ENCODE measurements at places on chromosomes 1 and 21.

DNA sequence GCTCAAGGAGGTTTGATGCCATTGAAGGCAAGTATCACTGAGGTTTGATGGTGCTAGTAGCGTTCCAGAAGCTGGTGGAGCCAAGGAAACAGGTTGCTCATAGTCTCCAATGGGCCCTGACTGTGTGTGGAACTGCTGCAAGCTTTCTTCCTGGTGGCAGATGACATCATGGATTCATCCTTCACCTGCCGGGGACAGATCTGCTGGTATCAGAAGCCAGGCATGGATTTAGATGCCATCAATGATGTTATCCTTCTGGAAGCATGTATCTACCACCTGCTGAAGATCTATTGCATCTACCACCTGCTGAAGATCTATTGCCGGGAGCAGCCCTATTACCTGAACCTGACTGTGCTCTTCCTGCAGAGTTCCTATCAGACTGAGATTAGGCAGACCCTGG is 734.4 kb downstream of the PLA2G4A start:
- DNase-seq, result no peak

DNA sequence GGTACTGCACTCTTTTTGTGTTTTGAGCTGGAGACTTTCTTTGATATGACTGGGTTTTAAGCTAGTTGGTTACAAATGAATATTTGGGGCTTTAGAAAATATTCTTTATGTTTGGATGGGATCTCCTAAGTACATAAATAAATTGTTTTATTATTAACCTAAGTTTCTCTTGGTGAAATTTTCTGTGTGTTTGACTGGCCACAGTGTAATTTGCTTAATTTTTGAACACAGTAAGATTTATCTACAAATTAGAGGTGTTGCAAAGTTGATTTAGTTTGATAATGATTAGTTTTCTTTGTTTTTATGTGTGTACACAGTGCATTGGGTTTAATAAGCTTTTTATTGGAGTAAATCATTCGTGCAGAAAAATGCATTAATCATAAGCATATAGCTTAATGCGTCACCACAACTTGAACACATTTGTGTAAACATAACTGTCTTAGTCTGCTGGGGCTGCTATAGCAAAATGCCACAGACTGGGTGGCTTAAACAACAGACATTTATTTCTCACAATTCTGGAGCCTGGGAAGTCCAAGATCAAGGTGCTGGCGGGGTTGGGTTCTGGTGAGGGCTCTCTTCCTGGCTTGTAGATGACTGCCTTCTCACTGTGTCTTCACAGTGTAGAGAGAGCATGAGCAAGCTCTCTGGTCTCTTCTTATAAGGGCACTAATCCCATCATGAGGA is 17.4 kb upstream of the SLC6A9 start:
- peak; percentile 53 for DNase-seq

DNA sequence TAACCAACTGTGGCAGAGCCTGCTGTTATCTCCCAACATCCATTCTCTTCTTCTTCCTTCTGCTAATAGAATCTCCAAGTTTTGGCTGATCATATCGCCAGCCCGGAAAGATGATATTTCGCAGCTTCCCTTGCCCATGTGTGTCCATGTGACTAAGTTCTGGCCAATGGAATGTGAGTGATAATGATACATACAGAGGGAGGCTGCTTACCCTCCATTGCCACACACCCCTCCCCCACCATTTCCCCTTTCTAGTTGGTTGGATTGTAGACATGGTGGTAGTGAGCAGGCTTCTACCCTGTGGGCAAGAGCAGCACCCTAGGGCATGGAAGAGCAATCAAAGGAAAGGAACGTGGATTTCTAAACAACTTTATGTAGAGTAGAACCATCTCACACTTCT is 48.8 kb downstream of the SLC9C2 start:
- DNase-seq, result no peak

DNA sequence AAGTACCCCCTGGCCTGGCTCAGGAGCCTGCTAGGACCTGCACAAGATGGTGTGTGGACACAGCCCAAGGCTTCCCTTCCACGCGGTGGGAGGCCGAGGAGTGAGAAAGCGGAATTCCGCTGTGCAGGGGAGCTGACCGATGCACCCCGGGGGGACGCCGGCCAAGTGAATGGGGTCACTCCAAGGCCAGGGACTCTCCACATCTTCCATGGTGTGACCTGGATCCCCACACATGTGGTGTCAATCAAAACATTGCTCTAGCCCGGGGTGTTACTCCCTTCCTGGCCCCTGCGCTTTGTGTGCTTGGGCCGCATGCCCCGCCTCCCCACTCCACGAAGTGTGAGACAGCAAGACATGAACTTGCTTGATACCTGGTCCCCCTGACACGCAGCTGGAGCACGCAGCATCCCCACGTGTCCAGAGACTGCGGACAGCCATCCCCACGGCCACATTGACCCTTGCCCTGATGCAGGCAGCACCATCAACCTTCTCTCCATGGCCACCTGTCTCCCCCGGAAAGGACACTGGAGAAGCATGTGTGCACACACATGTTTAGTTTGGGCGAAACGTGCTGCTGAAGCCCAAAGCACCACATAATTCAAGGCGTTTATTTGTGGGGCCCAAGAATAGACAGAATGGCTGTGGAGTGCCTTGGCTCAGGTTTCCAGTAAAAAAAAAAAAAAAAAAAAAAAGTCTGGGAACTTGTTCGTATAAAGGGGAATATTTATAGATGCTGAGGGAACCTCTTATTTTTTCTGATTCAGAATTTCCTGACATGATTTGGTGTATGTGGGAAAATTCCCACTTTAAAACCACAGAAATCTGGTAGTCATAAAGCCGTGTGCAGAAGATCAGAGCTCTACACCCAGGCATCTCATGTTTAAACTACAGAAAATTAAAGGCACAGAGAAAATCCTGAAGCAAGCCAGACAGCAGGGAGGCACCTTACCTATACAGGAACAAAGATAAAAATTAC is 171.7 kb downstream of the HUNK start:
- DNase-seq, result no peak

DNA sequence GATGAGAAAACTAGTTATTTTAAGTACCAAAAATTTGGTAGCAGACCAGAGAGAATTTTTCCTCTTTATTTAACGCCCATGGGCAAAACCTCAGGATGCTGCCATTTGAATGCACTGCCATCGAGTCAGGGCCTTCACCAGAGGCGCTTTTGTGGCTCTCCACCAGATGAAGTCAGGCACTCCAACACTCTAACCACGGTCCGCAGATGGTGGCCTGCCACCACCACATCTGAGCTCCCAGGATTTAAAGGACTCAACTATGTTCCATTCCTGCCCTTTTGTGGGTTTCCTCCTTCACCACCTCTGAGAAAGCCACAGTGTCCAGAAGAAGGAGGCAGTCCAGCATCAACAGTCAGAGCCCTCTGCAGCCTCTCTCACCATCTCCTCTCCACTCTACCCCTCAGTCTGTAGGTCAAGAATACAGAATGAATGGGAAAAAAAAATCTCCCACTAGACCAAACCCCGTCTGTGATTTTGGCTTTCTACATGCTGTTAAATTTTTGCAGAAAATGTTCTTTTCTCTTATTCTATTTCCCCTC is 647.4 kb downstream of the USP25 start:
- DNase-seq, result peak; percentile 64

- DNase-seq, result no peak
These were observed 12.7 kb upstream of the C1orf167 start for GRCh38 chr1:11749203-11749689.
